Lung microvascular endothelial cell (primary cell): ENCODE measurements at places on chromosomes 4 and X. TPM values are rescaled to one million over a fixed set of nuclear protein-coding genes. Genes with fewer than 3 reads are reported as not detected.

GPRASP2 gene
- 9.8 and 10.9 TPM in 2 replicates for total RNA-seq

MXRA5 gene
- under 0.01 TPM in 1 of 2 replicates, not detected in the other for total RNA-seq

DNA sequence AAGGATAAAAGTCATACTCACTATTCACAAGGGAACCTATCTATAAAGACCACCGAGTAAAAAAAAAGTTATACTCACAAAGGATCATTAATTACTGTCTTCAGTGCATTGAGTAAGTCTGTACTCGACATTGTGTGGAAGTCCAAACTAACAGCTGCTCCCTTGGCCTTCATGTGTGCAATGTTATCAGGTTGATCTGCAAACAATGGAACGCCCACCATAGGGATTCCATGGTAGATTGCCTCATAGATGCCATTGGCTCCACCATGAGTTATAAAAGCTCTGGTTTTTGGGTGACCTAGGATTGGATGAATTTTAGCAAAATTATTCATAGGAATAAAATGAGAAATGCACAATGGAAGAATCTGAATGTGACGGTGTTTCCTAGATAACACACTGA lies 10.6 kb downstream of the UGT2B4 start:
- no peak for DNase-seq

DNA sequence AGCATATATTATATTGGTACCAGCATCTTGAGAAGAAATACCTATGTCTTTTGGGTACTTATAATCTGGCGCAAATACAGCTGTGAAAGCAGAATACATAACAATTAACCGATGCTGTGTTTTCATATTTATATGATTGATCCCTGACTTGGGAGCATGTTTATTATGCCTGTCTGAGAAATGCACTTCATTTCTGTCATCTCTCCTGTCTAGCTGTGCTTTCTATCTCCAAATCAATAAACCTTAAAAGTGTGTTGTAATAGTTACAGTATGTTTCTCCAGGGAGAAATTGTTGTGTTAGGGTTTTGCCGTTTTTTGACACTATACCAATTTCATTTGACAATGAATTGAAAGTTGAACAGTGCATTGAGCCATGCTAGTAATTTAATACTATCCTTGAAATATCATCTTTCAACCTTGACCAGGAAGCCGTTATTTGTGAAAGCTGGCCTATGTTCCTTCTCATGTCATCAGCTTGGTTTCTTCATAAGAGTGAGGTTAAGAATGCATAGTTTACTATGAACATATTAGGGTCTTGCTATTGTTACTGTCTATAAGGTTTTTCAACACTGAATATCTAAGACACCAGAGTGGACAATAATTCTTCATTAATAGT lies 206.2 kb upstream of the PCDH18 start:
- no peak for DNase-seq

GRCh38 chr4:175106301-175106700 lies 188.1 kb downstream of the ADAM29 start:
- no peak for DNase-seq

- no peak for DNase-seq
These were observed 335.8 kb downstream of the FAT4 start for GRCh38 chr4:125650557-125650956.

CT45A5 gene
- total RNA-seq, result not detected in 2 replicates

EGF gene
- total RNA-seq, result not detected in 2 replicates

GRCh38 chr4:184792334-184792733 lies 33.4 kb downstream of the ACSL1 start:
- DNase-seq, result no peak

GNL3L gene
- total RNA-seq, result 17.9 and 23.0 TPM in 2 replicates

POU4F2 gene
- total RNA-seq, result not detected in 2 replicates
